ENCODE measurements at places on chromosomes 12 and 14.
A peak's percentile ranks its signal among the peaks of the same experiment; 100 is the strongest.

- no peak for DNase-seq
These were observed 73.9 kb upstream of the IFNG-AS1 start for GRCh38 chr12:67915335-67915851.

- peak; percentile 65 for DNase-seq
These were observed 197.2 kb upstream of the PLEKHG7 start for GRCh38 chr12:92505254-92506231.

- DNase-seq: no peak
These were observed 9.9 kb upstream of the FICD start for GRCh38 chr12:108505129-108505528.

GRCh38 chr14:51431741-51432140 lies 191.7 kb downstream of the TMX1 start:
- DNase-seq: no peak

DNA sequence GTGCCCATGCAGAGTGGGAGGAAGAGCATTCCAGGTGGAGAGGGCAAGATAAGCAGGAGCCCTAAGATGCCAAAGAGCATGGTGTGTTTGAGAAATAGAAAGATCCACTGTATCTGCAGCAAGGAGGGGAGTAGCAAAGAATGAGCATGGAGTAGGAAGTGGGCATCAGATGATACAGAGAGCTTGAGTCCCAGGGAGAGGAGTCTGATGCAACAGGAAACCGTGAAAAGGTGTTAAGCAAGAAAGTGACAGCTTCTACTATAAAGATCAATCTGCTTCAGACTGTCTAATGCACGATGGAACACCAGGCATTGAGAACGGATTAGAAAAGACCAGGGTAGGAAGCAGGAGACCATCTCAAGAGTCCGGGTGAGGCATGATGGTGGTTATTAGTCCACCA lies 12.3 kb upstream of the GPRC5D start:
- no peak for DNase-seq

Measured in activated CD4-positive, alpha-beta T cell treated with anti-CD3 and anti-CD28 coated beads for 4 hours (primary cell).